Foreskin melanocyte (primary cell): ENCODE measurements at places on chromosomes 4 and X.

- DNase-seq, result no peak
Observed at GRCh38 chr4:52407545-52407944, 251.6 kb downstream of the USP46 start.

- no peak for DNase-seq
Observed at GRCh38 chrX:42531441-42531840, 246.5 kb downstream of the PPP1R2C start.

DNA sequence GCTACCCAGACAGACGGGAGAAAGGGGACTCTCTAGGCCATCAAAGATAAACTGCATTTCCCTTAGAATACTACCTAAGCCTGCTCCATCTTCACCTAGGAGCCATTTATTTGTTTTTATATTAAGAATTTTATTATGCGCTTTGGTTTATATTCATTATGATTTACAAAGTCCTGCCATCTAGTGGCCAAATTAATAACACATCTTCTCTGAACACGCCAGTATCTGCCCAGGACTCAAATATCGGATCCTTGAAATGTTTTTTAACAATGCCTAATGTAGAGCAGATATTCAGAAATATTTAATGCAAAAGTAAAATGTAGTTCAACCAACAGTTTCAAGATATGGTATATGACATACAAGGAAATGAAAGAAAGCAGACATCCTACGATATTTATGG lies 20.8 kb upstream of the PRPS2 start:
- no peak for DNase-seq

GRCh38 chrX:40685362-40685918 lies 38.1 kb upstream of the CXorf38 start:
- DNase-seq, result no peak

DNA sequence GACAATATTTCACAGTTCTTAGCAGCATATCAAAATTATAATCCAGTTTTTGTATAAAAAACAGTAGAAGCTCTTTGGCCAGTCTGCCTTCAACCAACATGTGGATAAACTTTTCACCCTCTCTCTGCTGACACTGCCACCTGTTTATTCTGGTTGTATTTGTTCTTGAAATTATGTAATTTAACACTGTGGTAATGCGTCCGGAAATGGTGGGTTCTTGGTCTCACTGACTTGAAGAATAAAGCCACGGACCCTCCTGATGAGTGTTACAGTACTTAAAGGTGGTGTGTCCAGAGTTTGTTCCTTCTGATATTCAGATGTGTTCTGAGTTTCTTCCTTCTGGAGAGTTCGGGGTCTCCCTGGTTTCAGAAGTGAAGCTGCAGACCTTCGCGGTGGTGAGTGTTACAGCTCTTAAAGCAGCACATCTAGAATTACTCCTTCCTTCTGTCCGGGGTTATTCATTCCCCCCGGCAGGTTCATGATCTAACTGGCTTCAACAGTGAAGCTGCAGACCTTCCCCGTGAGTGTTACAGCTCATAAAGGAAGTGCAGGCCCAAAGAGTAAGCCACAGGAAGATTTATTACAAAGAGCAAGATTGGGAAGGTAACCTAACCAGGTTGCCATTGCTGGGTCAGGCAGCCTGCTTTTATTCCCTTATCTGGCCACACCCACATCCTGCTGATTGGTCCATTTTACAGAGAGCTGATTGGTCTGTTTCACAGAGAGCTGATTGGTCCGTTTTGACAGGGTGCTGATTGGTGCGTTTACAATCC lies 15.7 kb downstream of the FAM184B start:
- DNase-seq, result no peak

DNA sequence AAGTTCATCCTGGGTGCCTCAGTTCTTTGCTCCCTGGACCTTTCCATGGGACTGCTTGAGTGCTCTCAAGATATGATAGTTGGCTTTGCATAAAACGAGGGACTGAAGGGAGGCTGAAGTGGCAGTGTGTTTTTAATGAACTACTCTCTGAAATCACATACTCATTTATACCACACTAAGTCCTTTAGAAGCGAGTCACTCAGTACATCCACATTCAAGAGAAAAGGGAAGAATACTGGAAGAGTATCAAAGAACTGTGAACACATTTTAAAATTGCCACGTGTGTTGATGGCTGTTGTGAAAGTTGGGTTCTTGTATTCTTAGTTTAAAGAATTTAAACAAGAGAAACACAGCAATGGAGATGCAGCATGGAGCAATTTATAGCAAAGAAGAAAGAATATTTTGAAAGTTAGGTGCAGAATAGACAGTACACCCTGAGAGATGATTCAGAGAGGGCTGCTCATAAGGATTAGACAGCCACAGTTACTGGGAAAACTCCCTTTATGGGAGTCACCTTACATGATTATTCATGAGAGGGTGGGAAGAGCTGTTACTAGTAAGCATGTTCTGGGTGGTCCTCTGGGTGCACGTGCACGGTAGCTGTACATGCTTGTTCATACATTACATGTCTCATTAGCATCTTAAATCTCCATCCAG lies 380.7 kb downstream of the ADGRL3 start:
- no peak for DNase-seq

DNA sequence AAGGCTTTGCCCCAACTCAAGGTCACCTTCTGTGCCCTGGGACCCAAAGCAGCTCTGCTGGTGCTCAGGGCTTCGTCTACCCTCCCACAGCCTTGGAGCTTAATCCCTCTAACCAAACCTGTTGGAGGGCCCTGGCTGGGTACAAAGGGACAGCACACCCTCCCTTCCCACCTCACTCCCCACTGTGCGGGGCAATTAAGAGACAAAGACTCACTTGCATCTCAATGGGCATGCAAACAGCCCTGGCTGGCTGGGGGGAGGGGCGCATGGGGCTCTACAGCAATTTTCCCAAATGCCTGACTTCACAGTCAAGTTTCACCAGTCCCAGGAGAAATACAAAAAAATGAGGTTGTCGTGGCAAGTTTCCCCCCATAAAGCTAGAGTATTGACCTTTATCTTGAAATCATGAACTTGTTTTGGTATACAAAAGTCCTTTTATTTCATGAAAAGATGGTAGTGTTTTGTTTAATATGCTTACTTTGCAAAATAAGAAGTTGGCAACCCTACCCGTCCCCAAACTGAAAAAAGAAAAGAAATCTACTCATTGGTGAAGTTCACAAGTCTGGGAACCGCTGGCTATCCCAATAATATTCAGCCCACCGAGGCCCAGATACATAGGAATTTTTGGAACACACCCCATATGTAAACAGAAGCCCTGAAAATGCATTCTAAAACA lies 4.1 kb upstream of the CD99L2 start:
- DNase-seq, result peak; percentile 54

DNA sequence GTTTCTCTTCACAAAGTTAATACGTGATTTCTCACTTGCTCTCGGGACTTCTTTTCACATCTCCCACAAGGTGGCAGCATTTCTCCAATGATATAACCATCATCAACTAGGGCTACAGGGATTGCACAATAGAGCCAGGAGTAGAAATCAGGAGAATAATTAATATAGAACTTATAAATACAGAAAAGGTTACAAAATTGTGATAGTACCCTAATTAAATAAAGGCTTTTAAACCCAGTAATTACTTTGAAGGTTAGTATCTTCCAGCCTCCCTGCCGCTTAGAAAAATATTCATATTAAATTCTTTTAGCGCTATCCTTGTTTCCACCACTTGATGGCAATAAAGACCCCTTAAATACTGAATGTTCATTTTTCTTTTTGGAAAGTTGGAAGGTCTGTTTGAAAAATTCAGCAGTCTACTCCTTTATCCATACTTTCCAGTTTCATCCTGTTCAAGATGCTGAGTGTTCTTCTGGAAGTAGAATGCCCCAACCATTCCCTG lies 65.8 kb downstream of the RASGEF1B start:
- DNase-seq, result peak; percentile 62

GRCh38 chr4:185840201-185840600 lies 28.2 kb upstream of the SORBS2 start:
- DNase-seq, result no peak

DNA sequence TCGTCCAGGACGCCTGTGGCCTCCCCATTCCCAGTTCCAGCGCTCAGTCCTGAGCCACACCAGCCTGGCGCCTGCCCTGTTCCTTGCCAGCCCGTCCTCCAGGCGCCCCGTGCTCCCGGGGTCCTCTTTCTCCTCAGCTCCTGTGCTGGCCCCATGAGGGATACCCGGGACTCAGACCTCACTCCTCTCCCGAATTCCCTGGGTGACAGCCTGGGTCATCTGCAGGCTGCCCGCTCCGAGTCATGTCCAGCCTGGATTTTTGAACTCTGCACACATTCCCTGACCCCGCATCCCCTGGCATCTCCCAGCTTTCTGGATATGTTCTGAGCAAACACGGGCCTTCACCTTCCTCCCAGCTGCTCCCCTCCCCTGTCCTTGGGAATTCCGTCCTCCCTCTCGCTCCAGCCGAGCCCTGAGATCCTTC lies 14.9 kb upstream of the ADD1 start:
- no peak for DNase-seq

DNA sequence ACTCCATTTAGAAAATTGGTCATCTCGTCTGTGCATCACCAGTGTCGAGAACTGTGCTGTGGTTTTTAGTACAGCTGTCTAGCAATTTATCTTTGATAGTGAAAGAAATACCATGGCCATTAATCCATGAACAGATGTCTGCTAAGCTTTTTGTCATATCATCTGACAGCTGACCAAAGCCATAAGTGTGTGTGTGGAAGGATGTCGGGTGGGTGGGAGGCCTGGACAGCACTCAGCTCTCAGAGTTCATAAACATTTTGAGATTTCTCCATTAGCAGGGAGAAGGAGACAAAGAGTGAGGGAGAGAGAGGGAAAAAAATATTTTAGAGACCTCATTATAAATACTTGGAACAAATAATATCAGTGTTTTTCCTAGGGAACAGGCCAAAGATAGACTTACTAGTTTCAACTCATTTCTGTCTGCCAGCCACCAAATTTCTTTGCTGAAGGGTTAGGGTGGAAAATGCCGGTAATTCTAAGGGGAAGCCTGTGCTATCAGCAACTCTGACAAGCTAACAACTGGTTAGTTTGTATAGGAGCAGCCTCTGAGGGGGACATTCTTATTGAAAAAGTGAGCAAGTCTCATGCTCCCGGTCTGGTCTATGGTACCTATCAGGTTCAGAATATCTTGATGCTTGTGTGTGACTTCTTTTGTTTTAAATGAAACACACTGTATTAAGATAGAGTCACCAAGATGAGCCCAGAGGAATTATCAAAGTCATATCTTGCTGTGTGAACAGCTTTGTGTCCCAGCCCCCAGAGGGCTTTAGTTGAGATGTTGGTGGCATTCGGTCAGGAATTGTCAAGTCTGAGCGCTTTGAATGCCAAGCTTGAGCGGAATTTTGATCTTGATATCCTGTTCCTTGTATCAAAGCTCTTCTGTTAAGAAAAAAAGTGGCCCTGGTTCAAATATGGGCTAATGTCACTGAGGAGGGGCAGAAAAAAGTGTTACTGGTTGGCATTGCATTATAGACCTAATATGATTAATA lies 41.9 kb upstream of the PDLIM3 start:
- no peak for DNase-seq

- DNase-seq, result peak; percentile 61
Observed at GRCh38 chr4:150164956-150165629, 86.8 kb downstream of the DCLK2 start.

DNA sequence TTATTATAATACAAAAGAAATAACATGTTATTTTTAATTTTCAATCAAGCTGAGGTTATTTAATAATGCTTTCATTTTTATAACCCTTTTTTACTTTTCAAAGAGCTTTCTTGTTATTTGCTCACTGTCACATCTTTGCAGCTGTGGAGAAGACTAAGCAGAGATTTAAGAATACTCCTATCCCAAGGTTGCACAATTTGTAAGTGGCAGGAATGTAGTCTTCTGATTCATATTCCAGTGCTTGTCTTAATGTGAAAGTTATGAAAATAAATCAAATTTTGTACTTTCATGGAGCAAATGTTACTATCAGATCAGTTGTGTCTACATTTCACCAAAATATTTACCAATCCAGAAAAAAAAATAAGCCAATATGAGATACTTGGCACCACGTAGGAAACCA lies 86.6 kb downstream of the DDIT4L start:
- no peak for DNase-seq

- peak; percentile 7 for DNase-seq
Observed at GRCh38 chr4:164734484-164734883, 19.4 kb upstream of the SMIM31 start.

DNA sequence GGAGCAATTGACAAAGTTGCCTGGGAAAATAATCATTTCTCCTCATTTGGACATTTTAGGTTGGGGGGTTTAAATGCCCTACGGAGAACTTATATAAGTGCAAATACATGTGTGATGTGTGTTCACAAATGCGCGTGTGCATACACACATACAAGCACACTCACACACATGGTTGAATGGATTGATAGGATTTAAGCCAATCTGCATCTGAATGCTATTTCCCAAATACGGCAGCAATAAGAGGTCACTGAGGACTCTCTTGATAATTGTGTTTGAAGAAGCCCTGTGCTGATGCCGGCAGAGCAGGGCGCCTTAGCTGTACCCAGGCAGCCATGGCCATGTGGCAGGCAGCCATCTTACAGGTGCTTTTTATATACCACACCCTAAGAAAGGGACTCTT lies 165.3 kb upstream of the LEF1 start:
- no peak for DNase-seq

- DNase-seq, result peak; percentile 45
Observed at GRCh38 chr4:14196131-14196530, 568.6 kb upstream of the BOD1L1 start.
